ENCODE measurements at places on chromosomes 5 and 9. TPM values are rescaled to one million over a fixed set of nuclear protein-coding genes. Genes with fewer than 3 reads are reported as not detected.

- peaks cover 61% of the 10 kb centered on the region for H3K27me3 ChIP-seq
- DNase-seq: no peak
- H3K4me3 ChIP-seq: peak overlapping the region; percentile 56
- H3K4me1 ChIP-seq: peaks cover 23% of the 10 kb centered on the region
- no peak overlapping the region for H3K27ac ChIP-seq
Measured at GRCh38 chr9:89179540-89179894, 899 bp upstream of the SHC3 start.

The ANKRD34B gene
- not detected for total RNA-seq

DNA sequence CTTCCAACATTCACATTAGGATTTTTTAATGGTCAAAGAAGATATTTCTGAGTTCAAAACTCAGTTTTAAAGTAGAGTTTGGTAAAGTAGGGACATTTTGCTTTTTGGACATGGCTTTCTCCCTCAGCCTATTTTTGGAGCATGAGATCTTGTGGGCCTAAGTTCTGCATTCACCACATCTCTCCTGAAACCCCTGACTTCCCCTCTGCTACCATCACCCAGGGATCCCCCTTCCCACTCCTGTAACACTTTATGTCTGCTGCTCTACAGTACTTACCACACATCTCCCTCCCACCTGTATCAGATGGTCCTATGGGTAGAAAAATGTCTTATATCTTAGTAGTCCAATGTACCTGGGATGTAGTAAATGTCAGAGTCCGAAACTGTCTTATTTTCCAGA, 48.2 kb upstream of the JAK2 start:
- no peaks in the 10 kb centered on the region for H3K27me3 ChIP-seq
- peaks cover 59% of the 10 kb centered on the region for H3K4me1 ChIP-seq
- peak overlapping the region; percentile 94 for H3K27ac ChIP-seq
- H3K36me3 ChIP-seq: peaks cover under 1% of the 10 kb centered on the region

The MIGA2 gene
- total RNA-seq: 34.6 TPM

DNA sequence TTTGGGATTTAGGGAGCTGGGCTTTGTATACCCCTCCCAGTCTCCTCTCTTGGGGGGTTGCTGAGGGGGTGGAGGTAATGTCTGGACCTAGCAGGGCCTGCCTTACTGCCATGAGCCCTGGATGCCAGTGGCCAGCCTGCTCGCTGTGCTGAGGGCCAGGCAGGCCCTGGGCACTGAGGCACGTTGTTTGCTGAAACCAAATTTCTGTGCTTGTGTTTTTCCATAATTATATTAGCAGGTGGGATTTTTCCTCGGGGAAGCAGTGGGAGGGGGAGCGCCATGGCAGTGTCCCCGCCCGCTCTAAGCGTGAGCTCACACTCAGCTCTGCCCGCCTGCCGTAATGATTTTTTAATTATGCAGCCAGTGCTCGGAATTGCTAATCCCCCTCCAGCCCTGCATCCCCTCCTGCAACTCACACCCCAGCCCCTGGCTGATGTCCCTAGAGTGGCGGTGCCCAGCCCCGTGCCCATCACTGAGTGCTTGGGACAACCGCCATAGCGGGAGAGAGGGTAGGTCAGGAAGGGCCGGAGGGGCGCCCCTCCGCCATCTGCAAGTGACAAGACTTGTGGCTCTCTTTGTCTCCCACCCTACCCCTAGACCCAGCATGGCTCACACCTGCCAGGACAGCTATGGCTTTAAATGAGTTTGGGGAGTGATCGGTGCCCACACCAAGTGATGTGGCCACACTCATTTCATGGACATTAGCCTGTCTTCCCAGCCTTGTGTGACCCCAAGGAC, 20.9 kb downstream of the CXXC5 start:
- peaks cover 54% of the 10 kb centered on the region for H3K4me1 ChIP-seq
- H3K27me3 ChIP-seq: no peaks in the 10 kb centered on the region
- H3K36me3 ChIP-seq: no peaks in the 10 kb centered on the region

DNA sequence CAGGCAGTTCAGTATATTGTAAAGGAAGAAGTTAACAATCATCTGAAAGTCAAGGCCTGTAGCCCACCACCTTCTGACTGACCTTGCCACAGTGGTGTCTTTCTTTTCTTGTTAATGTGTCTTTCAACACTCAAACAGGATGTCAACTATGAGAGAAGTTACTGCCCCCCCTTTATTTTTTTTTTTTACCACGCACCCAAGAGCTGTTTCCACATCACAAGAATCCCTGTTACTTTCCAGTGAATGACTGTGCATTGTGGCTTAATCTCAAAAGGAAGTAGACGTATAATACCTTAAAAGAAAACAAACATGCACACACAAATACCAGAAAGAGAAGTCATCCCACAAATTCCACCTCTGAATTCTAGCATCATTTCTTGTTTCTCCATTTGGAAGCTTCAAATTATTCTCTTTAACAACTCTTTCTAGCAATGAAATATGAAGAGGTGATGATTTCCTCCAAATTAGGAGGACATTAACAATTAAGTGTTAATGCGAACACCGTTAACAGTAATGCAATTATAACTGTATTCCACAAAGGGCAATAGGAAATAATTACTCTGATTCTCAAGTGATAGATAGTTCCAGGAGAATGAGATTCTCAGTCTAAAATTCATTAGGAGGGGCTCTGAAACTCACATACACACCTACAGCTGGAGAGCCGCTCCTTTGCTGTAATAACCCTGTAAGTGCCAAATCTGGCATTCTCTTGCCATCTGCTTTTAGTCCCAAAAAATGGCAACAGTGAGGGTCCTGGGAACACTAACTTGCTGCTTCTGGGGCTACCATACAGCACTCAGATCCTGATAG, 201.0 kb downstream of the EFNA5 start:
- peaks cover 2% of the 10 kb centered on the region for H3K27me3 ChIP-seq
- H3K27ac ChIP-seq: no peak overlapping the region
- no peak overlapping the region for H3K4me3 ChIP-seq

DNA sequence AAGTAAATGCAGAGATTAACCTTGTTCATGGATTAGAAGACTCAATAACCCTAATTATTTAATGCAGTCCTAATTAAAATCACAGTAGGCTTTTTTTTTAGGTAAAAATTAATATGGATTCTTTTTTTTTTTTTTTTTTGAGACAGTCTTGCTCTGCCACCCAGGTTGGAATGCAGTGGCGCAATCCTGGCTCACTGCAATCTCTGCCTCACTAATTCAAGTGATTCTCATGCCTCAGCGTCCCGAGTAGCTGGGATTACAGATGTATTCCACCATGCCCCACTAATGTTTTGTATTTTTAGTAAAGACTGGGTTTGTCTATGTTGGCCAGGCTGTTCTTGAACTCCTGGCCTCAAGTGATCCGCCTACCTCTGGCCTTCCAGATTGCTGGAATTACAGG, 40.6 kb downstream of the DENND4C start:
- H3K27ac ChIP-seq: no peak overlapping the region
- no peak for DNase-seq
- peaks cover 16% of the 10 kb centered on the region for H3K36me3 ChIP-seq
- H3K4me3 ChIP-seq: no peak overlapping the region
- H3K4me1 ChIP-seq: peaks cover 42% of the 10 kb centered on the region
- H3K27me3 ChIP-seq: no peaks in the 10 kb centered on the region

GRCh38 chr5:151684690-151685361, 1.9 kb downstream of the SPARC start:
- H3K4me3 ChIP-seq: no peak overlapping the region
- peaks cover 25% of the 10 kb centered on the region for H3K27me3 ChIP-seq
- H3K4me1 ChIP-seq: peaks cover 10% of the 10 kb centered on the region
- no peak overlapping the region for H3K27ac ChIP-seq
- H3K36me3 ChIP-seq: no peaks in the 10 kb centered on the region
- no peak for DNase-seq

GRCh38 chr5:61100437-61100836, 61.8 kb downstream of the SMIM15 start:
- H3K4me3 ChIP-seq: no peak overlapping the region
- DNase-seq: no peak
- H3K36me3 ChIP-seq: peaks cover 40% of the 10 kb centered on the region
- no peaks in the 10 kb centered on the region for H3K27me3 ChIP-seq

The ADAMTSL2 gene
- 0.11 TPM for total RNA-seq

- no peak for DNase-seq
- H3K27ac ChIP-seq: no peak overlapping the region
- H3K4me3 ChIP-seq: no peak overlapping the region
- H3K27me3 ChIP-seq: no peaks in the 10 kb centered on the region
- H3K36me3 ChIP-seq: no peaks in the 10 kb centered on the region
- H3K4me1 ChIP-seq: peaks cover 2% of the 10 kb centered on the region
Measured at GRCh38 chr9:89730715-89731114, 125.9 kb downstream of the GADD45G start.

Data from activated CD8-positive, alpha-beta T cell treated with anti-CD3 and anti-CD28 coated beads for 36 hours (primary cell).